HFFc6 (cell line): ENCODE measurements at places on chromosomes 5 and 9. TPM values are rescaled to one million over a fixed set of nuclear protein-coding genes. Genes with fewer than 3 reads are reported as not detected.

DNA sequence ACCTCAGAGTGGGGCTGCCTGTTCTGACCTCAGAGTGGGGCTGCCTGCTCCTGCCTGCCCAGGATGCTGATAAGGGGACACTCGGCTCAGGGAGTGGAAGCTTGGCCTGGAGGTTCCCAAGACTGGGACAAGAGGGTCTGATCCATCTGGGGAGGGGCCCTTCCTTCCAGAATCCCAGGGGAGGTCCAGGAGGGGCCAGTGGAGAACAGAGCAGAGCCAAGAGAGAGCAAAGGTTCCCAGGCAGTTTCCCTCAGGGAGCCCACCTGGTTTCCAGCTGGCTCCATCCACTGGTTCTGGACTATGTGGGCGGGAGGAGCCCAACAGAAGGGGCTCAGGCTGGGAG, 49.1 kb upstream of the RNU6ATAC start:
- DNase-seq: no peak

The IFNE gene
- 0.84 to 2.3 TPM (median 1.5 TPM) in 3 replicates for total RNA-seq

The TMEM252 gene
- not detected in 2 replicates for total RNA-seq

DNA sequence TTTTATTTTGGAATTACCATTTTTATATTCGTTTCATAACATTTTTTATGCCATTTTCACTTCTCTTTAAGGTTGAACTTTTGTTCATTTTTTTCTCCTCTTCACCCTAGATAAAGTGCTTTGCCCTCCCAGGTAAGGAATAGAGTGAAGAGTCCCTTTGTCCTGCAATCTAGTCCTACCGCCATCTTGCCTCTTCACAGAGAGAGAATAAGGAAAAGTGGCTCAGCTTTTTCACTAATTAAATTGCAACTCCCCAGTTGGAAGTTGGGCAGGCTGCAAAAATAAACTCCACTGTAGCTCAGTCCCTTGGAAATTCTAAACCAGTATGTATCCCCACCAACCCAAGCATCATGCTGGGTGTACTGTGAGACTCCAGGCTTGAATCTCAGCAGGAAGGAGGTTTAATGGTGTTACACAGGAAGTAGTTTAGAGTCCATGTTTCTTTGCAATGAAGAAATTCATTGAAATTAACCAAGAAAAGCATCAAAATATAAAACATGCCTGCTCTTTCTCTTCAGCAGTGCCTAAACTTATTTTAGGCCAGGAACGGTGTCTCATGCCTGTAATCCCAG, 60.3 kb upstream of the PCSK1 start:
- DNase-seq: no peak

The ANKRD18B gene
- total RNA-seq: 6.5 to 8.4 TPM (median 7.3 TPM) in 3 replicates

The MLANA gene
- not detected in 3 replicates for total RNA-seq

DNA sequence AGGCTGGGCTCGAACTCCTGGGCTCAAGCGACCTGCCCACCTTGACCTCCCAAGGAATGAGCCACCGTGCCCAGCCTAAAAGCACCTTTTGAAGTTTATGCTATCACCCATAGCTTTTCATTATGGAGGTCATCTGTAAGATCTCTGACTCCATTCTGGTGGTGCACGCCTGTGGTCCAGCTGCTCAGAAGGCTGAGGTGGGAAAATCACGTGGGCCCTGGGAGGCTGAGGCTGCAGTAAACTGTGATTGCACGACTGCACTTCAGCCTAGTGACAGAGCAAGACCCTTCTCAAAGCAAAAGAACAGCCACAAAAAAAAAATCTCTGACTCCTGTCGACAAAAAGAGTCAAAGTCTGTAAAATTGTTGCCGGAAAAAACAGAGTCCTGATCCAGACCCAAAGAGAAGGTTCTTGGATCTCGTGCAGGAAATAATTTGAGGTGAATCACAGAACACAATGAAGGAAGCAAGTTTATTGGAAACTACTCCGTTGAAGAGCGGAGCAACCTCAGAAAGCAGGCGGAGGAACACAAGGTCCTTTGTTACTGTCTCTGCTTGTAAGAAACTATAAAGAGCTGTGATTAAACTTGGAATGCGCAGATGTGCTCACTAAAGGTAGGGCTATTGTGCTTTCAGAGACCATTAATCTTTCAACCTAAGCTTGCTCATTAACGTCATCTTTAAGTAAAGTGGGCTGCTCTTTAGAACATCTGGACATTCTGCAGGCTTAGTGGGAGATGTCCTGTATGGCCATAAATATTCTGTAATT, 2.0 kb upstream of the HAUS6 start:
- no peak for DNase-seq

DNA sequence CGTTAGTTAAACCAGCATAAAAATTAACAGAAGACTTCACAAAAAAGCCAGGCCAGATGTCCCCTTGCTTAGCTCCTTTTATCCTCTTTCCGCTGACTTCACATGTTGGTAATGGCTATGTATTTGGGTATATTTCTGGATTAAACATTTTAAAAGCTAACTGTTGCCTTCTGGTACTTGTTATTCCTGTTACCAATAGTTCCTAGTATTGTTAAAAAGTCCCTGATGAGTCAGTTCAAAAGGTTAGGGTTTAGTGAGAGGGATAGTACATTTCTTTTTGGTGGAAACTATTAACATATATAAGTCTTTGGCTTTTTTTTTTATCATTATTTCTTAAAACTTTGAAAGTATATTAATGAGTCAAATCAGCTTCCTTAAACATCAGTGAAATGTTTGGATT, 103.2 kb upstream of the ELL2 start:
- no peak for DNase-seq

The OGN gene
- total RNA-seq: not detected in 3 replicates

GRCh38 chr9:34675048-34675714, 12.7 kb upstream of the CCL27 start:
- DNase-seq: peak; percentile 51
